HFFc6 (cell line): ENCODE measurements at places on chromosomes 5 and 9. TPM values are rescaled to one million over a fixed set of nuclear protein-coding genes. Genes with fewer than 3 reads are reported as not detected.

Gene MEIKIN
- total RNA-seq: not detected in 3 replicates

GRCh38 chr5:78221467-78221866 lies 73.0 kb downstream of the AP3B1 start:
- peaks cover 10% of the 10 kb centered on the region for H3K4me1 ChIP-seq
- no peak overlapping the region for H3K27ac ChIP-seq
- no peak for DNase-seq
- H3K27me3 ChIP-seq: no peaks in the 10 kb centered on the region

Gene BTNL3
- not detected in 3 replicates for total RNA-seq

DNA sequence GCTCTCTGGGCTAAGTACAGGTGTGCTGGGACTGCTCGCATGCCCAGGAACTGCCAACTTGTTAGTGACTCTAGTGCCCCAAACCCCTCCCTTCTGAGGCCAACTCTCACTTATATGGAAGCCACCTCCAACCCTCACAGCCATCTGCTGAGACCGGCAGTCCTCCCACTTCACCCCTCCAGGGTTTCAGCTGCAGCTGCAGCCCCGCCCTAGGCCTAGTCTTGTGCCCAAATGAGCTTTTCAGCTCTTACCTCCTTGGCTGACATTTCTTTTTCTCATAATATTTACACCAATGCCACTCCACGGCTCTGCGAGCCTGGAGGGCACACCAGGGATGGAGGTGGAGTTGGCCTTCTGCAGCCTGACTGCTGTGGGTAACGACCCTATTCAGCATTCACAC lies 166.6 kb downstream of the ROR2 start:
- H3K27me3 ChIP-seq: peaks cover 28% of the 10 kb centered on the region
- H3K36me3 ChIP-seq: no peaks in the 10 kb centered on the region
- no peak overlapping the region for H3K4me3 ChIP-seq
- no peaks in the 10 kb centered on the region for H3K4me1 ChIP-seq

GRCh38 chr5:96172436-96172835 lies 210.8 kb upstream of the ELL2 start:
- no peaks in the 10 kb centered on the region for H3K36me3 ChIP-seq
- peak overlapping the region; percentile 9 for H3K27ac ChIP-seq
- H3K4me3 ChIP-seq: peak overlapping the region; percentile 1; the same call in 1 of the 2 replicates
- DNase-seq: peak; percentile 55
- H3K27me3 ChIP-seq: no peaks in the 10 kb centered on the region

GRCh38 chr9:109953300-109953699 lies 173.3 kb downstream of the PALM2AKAP2 start:
- DNase-seq: no peak
- H3K27ac ChIP-seq: no peak overlapping the region
- peaks cover 19% of the 10 kb centered on the region for H3K4me1 ChIP-seq
- H3K36me3 ChIP-seq: no peaks in the 10 kb centered on the region; the same call in 1 of the 2 replicates
- no peak overlapping the region for H3K4me3 ChIP-seq

DNA sequence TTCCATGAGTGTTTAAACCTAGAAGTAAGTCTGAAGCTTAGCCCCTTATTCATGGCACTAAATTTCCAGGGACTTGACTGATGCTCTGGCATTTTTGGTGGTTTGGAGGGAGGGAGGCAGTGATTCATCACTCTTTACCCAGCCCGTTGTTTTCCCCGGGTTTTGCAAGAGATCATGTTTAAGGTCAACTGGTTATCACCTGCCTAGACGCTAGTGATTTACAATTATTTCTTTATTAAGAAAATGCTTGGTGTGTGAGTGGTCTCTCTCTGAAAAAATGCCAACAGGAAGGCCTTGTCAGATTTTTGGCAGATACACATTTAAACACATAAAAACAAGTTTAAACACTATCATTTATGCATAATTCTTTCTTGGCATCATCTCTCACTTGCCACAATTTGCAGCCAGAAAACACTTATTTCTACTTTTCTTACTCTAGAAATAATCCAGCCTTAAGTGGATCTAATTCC lies 737.9 kb upstream of the ZNF608 start:
- peak overlapping the region; percentile 58 for H3K4me3 ChIP-seq
- peaks cover 9% of the 10 kb centered on the region for H3K27me3 ChIP-seq
- H3K36me3 ChIP-seq: 0 out of 2 replicates have a peak, but pooled peaks cover 5% of the 10 kb centered on the region
- H3K4me1 ChIP-seq: peaks cover 41% of the 10 kb centered on the region

GRCh38 chr9:32350682-32351081 lies 33.8 kb upstream of the ACO1 start:
- H3K36me3 ChIP-seq: no peaks in the 10 kb centered on the region
- no peak overlapping the region for H3K27ac ChIP-seq

DNA sequence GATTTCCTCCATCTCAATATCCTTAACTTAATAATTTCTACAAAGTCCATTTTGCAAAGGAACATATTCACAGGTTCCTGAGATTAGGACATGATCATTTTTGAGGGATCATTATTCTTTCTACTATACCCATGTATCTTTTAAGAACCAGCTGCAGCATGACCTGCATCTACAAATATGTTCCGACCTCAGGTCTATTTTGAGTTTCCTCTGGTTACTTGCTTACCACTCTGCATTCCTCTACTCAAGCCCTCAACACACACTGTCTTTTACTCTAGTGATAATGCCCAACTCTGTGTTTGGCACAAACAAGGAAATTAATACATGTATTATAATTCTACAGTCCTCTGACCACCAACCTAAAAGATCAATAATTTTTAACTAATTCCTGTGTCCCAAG lies 386.1 kb downstream of the DNAH5 start:
- H3K27me3 ChIP-seq: no peaks in the 10 kb centered on the region; the same call in 1 of the 2 replicates
- H3K36me3 ChIP-seq: peaks cover 7% of the 10 kb centered on the region
- H3K4me1 ChIP-seq: peaks cover 18% of the 10 kb centered on the region
- no peak overlapping the region for H3K27ac ChIP-seq
- no peak for DNase-seq
- H3K4me3 ChIP-seq: no peak overlapping the region

GRCh38 chr5:96823900-96824380 lies 16.2 kb upstream of the ERAP1 start:
- H3K27ac ChIP-seq: peak overlapping the region; percentile 90
- peak overlapping the region; percentile 45 for H3K4me3 ChIP-seq
- DNase-seq: peak; percentile 97
- peaks cover 47% of the 10 kb centered on the region for H3K4me1 ChIP-seq
- H3K27me3 ChIP-seq: peaks cover 9% of the 10 kb centered on the region

DNA sequence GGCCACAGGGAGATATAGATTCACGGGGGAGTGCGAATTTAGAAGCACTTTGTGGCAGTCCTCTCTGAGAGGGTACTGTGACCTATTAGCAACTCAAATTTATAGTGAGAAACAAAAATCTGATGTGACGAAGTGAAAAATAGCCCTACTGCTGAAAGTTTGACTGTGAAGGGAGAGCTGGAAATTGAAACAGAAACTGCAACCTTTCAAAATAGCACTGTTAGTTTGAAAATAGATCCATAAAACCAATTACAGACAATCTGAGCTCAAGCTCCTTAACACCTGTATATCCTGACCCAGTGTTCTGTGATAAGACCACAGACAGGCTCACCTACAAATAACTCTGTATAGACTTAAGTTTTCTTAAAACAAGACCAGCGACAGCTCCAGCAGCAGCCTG lies 420.1 kb downstream of the IRX1 start:
- no peak for DNase-seq
- no peak overlapping the region for H3K27ac ChIP-seq

DNA sequence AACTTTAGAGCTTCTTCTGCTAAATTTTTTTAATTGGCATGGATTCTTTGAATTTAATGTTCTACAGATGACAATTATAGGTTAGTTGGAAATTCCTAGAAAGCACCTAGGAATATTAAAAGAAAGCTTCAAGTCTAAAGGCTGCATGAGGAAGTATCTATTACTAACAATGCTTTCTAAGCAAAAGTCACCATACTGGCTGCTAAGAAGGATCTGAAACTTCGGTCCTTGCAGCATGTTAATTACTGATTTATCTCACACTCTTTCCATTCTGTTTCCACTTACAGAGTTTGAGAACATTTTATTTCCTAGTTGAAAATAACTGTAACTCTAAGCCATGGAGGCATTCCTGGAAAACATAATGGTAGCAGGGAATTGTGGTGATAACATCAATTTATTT lies 8.4 kb downstream of the SEMA6A start:
- H3K4me1 ChIP-seq: no peaks in the 10 kb centered on the region
- no peaks in the 10 kb centered on the region for H3K36me3 ChIP-seq
- no peak for DNase-seq
- no peak overlapping the region for H3K4me3 ChIP-seq

DNA sequence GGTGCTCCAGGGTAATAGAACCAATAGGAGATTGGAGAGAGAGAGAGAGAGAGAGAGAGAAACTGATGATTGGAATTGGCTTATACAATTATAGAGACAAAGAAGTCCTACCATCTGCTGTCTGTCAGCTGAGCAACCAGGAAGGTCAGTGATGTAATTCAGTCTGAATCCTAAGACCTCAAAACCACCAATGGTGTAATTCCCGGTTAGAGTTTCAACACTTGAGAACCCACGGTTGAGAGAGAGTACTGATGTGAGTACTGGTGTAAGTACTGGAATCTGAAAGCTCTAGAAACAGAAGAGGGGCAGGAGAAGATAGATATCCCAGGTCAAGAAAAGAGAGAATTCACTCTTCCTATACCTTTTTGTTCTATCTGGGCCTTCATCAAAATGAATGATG lies 775.8 kb downstream of the EFNA5 start:
- no peaks in the 10 kb centered on the region for H3K27me3 ChIP-seq
- H3K4me3 ChIP-seq: no peak overlapping the region
- H3K36me3 ChIP-seq: no peaks in the 10 kb centered on the region

DNA sequence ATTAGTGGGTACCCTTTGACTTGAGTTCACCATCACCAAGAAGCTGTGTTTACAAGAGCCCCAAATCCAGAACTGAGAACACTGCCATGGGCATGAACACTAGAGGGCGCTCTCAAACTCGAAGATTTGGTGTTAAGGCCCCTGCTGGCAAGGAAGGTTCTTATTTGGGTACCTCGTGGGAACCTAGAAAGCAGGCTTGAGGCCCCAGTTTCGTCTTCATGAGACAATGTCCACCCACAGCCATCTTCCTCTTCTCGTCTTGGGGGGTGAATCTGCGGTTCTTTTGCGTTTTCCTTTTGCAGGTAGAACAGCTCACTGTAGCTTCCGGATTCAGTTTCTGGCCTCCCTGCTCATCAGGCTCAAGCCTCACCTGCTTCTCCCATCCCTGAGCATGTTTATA lies 184.0 kb downstream of the SEMA5A start:
- H3K27me3 ChIP-seq: no peaks in the 10 kb centered on the region
- H3K27ac ChIP-seq: no peak overlapping the region; the same call in 1 of the 2 replicates
- no peak overlapping the region for H3K4me3 ChIP-seq
- peaks cover 70% of the 10 kb centered on the region for H3K4me1 ChIP-seq

Gene TXNDC8
- total RNA-seq: not detected in 3 replicates

- H3K27ac ChIP-seq: no peak overlapping the region
- peaks cover 6% of the 10 kb centered on the region; the same call in 1 of the 2 replicates for H3K4me1 ChIP-seq
- no peak overlapping the region for H3K4me3 ChIP-seq
- H3K27me3 ChIP-seq: no peaks in the 10 kb centered on the region
These were observed 95.7 kb downstream of the HOMER1 start for GRCh38 chr5:79418276-79418675.

Gene ADGRD2
- total RNA-seq: not detected in 3 replicates

GRCh38 chr5:17396247-17396646 lies 101.8 kb upstream of the TAF11L2 start:
- no peak overlapping the region for H3K4me3 ChIP-seq
- peaks cover 12% of the 10 kb centered on the region for H3K36me3 ChIP-seq
- H3K27ac ChIP-seq: no peak overlapping the region
- no peak for DNase-seq

DNA sequence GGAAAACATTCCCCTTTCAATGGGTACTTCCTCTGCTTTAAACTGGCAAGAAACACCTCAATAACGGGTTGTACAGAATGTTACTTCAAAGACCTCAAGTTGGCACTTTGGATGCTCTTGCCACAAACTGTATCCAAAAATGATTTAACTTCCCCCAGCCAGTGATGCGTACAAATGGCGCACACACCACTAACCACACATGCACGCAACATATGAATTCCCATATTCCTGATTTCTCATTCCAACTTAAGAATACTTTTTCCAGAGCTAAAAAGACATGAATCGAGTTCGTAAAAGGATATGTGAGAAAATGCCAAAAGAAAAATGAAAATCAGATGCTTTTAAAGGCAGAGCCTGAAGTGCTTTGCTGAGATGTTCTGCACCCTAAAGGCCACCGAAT lies 388.0 kb upstream of the PIK3R1 start:
- no peak overlapping the region for H3K4me3 ChIP-seq
- no peaks in the 10 kb centered on the region for H3K4me1 ChIP-seq
- H3K36me3 ChIP-seq: no peaks in the 10 kb centered on the region
- peaks cover 5% of the 10 kb centered on the region; the same call in 1 of the 2 replicates for H3K27me3 ChIP-seq

Gene RNF224
- not detected in 3 replicates for total RNA-seq

Gene PDE8B
- total RNA-seq: 0.14 TPM in 1 of 3 replicates, not detected in the others

DNA sequence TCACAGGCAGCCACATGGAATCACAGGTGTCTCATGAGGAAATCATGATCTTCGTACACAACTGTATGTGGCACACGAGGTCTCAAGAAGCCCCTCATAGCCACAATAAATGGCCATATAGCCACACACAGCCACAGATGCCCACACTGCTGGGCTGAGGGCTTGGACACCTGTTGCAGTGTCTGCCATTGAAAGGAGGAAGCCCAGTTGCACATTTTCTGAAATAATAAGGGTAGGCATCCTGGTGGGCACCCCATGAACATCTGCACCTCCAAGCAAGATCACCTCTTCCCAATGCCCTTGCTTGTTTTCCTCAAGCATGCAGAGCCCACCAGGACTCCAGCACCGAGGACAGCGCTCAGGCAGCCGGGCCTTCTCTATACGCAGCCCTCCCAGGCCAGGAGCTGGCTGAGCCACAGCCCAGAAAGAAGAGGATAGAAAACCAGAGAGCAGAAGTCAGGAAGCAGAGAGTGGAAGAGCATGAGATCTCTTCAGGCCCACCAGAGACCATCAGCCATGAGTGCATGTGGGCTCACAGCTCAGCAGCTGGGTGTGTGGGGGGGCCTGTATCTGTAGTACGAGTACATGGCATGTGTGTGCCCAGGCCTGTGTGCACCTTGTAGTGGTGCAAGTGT lies 1.0 kb upstream of the ACSL6 start:
- peaks cover 44% of the 10 kb centered on the region for H3K27me3 ChIP-seq
- H3K27ac ChIP-seq: no peak overlapping the region
- peak; percentile 41 for DNase-seq
- H3K36me3 ChIP-seq: peaks cover 3% of the 10 kb centered on the region; the same call in 1 of the 2 replicates
- no peak overlapping the region for H3K4me3 ChIP-seq

Gene PCDHB3
- total RNA-seq: 0.20 and 0.23 TPM in 2 replicates

- no peaks in the 10 kb centered on the region; the same call in none of the 2 replicates for H3K36me3 ChIP-seq
- no peak overlapping the region for H3K4me3 ChIP-seq
- H3K27ac ChIP-seq: peak overlapping the region; percentile 24; the same call in 1 of the 2 replicates
- peaks cover 18% of the 10 kb centered on the region for H3K4me1 ChIP-seq
- DNase-seq: no peak
These were observed 78.3 kb downstream of the COL27A1 start for GRCh38 chr9:114233491-114234185.

Gene FBXO4
- 5.8 to 6.4 TPM (median 6.2 TPM) in 3 replicates for total RNA-seq

DNA sequence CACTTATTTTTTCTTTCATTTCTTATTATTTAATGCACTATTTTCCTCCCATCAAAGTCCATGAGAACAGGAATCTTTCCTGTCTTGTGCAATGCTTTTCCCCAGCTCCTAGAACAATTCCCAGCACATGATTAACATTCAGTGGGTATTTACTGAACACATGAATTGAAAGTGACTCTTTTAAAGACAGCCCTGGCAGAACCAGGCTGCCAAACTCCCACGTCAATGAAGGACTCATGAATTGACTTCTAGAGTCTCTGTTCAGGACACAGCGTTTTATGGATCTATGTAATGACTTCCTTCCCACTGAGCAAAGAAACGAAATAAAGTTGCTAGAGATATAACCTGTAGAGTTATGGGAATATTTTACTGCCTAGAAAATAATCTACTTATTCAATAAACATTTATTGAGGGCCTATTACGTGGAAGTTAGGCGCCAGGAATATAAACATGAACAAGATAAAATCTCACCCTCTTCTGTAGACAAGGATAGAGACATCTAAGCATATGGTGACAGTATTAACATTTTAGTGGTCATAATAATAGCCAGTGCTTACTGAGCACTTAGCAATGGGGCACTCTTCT lies 485.9 kb upstream of the KLF4 start:
- no peak overlapping the region for H3K4me3 ChIP-seq
- no peak for DNase-seq
- H3K27ac ChIP-seq: no peak overlapping the region
